ENCODE measurements at places on chromosomes 2 and 18.

- no peak for DNase-seq
Measured at GRCh38 chr2:36459725-36460137, 104.2 kb downstream of the CRIM1 start.

GRCh38 chr2:234333168-234334130, 163.4 kb downstream of the ARL4C start:
- DNase-seq: no peak

DNA sequence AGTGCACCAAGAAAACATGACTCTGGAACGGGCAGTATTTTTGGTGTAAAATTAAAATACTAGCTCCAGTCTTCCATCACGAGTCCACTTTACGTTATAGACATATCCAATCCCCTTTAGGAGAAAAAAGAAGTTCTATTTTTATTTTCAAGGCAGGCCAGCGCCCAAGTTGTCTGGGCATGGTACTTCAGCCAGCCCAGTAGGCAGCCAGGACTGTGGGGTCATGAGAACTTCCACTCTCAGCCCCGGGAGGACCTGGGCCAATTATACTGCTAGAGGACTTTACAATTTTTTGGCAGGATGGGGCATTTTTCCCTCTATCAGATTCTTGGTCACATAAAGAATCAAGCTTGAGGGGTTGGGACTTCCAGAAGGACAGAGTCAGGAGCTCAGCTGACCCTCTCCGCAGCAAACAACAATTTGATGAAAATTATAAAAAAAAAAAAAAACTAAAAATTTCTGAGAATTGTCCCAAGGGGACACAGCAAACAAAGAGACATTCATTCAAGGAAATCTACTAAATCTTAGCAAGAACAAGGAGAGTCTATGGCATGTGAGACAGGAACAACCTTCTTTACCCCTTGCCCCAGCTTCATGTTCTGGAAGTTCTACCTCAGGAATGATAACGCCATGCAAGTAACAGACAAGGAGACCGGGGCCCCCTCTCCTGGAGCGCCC, 37.3 kb upstream of the B3GNT2 start:
- DNase-seq: no peak

- no peak for DNase-seq
Measured at GRCh38 chr2:170660409-170660808, 54.7 kb upstream of the SP5 start.

DNA sequence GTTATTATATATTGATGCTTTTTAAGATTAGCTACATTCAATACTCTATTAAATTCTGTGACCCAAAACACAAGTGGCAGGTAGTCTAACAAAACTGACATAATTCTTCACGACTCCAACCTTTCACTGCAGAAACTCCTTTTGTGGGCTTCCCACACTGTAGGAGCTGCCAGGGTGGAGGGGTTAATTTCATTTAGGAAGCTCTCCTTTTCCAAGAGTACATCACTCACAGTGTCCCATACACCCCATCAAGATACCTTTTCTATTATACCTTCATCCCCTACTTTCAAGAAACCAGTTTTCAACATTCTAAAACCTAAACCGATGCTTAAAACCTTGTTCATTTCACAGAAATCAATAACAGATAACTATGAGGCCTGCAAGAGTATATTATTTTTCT, 825 bp downstream of the THUMPD2 start:
- DNase-seq: no peak

GRCh38 chr18:5425721-5426120, 118.1 kb downstream of the EPB41L3 start:
- DNase-seq: no peak

- DNase-seq: no peak
Measured at GRCh38 chr18:32815881-32816280, 43.1 kb upstream of the KLHL14 start.

- DNase-seq: no peak
Measured at GRCh38 chr18:76553715-76554546, 58.9 kb upstream of the ZNF516 start.

DNA sequence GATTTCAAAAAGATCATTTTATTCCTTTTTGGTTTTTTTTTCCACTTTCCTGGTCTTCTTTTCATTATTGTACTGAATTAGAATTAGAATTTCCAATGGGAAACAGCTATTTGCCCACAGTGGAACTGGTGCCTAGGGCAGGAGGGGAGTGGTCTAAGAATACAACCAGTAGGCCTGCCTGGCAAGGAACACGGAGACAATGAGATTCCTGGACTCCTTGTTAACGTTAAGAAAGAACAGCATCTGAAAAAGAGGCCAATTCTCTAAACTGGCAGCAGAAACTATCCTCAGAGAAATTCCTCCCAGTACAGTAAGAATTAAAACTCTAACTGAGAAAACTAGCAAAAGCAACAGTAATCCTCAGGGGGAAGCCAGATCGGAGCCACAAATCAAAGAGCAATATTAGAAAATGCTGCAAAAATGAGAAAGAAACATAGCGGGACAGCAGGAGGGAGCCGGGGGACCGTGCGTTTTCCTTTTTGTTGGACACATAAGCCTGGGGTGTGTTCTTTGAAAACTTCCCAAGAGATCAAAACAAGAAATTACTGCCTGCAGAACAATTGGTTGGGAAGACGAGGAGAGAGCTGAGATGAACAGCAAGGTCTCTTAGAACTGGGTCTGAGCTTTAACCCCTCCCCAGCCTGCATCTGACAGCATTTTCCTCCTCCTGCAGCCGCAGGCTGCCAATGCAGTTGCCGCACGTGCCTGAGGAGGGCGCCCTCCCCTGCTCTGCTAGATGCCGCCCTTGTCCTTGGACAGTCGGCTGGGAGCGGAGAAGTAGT, 776.0 kb downstream of the TSN start:
- no peak for DNase-seq

- no peak for DNase-seq
Measured at GRCh38 chr2:70616168-70616694, 62.6 kb upstream of the TGFA start.

DNA sequence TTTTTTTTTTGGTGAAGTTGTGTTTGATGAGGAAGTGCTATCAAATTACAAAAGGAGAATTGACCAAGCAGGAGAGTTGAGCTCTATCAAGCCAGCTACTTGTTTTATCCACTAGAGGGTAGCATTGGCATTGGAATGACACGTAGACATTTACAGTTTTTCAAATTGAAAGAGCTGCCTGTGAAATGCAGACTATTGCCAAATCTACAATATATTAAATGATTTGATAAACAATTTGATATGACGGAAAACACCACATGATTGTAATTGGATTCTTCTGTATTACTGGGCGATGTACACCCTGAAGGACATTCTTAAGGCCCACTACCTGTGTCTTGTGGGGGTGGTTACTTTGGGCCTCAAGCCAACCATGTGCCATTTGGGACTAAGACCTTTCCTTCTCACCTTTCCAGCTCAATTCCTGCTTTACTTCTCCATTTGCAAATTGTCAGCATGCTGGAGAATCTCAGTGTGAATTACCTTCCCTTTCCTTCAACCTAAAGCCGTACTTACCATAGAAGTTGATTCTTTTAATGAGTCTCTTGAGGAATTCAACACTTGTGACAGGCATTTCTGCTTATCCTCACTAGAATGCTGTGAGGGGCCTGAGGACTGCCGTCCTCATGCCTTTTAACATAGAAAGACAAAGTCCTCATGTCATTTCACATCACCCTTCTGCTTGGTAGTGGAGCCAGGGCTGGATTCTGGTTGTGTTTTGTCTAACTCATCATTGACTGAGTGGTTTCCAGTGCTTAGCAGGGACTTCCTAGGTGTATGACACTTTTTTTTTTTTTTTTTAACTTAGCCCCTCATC, 134.8 kb upstream of the THUMPD2 start:
- DNase-seq: no peak

DNA sequence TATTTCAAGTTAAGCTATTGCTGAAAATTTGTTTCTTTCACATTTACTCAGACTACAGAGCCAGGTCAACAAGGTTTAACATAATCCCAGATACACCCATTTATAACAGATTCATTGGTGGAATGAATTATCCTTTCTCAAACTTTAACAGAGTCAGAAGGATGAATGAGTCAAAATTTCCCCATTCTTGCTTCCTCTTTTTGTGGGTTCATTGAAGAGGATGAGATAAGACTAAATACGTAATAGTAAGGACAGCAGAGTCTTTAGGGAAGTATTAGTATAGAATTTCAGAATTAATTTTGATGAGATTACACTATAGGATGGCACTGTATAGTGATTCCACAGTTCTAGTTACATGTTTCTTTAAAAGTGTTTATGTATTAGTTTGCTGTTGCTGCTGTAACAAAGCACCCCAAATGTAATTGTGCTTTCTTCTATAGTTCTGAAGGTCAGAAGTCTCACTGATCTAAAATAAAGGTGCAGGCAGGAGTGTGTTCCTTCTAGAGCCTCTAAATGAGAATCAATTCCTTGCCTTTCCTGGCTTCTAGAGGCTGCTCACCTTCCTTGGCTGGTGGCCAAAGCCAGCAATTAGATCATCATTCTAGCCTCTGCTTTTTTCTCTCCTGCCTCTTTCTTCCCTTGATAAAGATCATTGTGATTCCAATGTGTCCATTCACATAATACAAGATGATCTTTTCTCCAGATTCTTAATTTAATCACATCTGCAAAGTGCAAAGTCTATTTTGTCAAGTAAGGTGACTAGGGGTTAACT, 309.3 kb upstream of the PIK3C3 start:
- no peak for DNase-seq

- DNase-seq: no peak
Measured at GRCh38 chr18:75269124-75269680, 58.6 kb downstream of the TSHZ1 start.

GRCh38 chr2:232377841-232378734, 463 bp upstream of the ALPP start:
- DNase-seq: no peak

DNA sequence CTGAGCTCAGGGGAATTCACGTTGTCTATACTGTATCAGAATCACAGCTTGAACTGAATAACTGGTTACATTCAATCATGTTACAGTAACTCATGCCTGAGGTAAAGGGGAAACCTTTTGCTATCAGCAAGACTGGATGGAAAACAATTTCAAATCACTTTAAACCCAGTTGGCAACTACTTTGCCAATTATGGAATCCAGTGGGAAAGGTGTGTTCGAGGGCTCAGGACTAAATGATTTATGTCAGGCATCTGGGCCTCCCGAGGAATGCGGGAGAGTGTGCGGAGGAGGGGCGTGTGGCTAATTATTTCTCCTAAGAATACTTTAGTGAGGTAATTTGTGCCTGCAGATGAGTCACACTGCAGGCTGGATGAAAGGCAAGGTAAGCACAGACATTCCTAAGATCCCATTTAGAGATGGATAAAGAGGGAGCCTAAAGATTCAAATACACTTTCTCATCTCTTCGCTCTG, 100.1 kb downstream of the HRH4 start:
- no peak for DNase-seq

DNA sequence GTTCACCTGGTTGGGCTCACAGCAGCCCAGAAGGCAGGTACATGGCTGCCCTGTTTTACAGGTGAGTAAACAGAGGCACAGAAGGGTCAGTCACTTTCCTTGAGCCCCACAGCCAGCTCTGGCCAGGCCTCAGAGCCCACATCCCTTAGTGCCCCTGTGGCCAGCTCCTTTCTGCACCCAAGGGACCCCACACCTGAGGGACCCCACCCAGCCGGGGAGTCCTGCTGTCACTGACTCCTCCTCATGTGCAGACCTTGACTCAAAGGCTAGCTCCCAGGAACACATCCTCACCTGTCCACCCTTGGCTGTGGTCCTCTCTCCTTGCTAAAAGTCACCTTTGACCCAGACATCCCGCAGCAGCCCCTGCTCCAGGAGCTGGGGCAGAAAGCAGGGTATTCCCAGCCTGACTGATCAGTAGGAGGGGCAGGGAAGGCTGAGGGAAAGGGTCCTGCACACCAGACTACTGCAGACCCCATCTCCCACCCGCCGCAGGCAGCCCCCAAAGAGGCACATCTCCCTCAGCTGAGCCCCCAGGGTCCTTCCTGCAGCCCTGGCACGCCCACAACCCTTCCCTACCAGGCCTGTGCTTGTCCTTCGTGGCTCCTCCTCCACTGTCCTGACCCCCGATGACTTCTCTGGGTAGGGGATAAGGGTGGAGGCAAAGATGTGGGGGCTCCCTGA, 9.8 kb upstream of the ARHGEF4 start:
- no peak for DNase-seq

- DNase-seq: no peak
Measured at GRCh38 chr2:224004105-224004695, 34.9 kb downstream of the SERPINE2 start.

GRCh38 chr2:236122236-236122635, 46.0 kb downstream of the GBX2 start:
- DNase-seq: no peak

DNA sequence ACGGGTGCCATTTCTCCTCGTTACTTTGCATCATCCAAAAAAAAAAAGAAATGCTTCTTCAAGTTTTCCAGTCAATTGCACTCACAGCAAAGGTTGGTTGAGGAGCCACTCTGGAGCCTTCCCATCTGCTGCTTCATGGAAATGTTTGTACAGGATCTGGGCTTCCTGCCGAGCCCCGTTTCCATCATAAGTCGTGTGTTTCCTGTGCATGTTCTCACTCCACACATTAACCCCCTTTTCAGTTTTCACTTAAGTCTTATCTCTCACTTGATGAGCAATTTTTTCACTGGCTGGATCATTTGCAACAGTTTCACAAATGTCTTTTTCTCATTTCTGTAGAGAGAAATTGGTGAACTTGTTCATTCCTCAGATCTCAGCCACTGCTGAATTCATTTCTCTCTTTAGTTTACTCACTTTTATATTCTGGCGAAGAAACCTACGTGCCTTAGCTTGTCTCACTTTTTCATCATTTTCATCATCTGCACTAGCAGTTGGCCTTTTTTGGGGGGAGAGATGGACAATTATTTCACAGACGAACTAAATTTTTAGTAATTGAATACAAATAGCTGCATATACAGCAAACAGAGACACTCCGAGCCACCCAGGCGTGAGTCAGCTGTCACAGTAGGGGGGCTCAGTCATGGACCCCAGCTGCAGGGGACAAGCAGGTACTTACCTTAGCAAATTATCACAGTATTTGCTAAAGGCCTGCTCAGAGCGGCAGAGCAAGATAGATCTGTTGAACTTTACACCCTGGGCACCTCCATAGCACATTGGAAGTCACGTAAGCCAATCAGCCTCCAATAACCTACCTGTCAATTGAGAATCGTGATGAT, 750.8 kb upstream of the ID2 start:
- DNase-seq: no peak

- peak; percentile 82 for DNase-seq
Measured at GRCh38 chr2:218880102-218880858, at the start of gene WNT10A. Gene WNT10A (plus strand): TSS chr2:218880852. CDS start chr2:218880996, 144 bp downstream.

Measured in activated T-cell treated with anti-CD3 and anti-CD28 coated beads for 4 hours (primary cell).